ENCODE measurements at places on chromosomes 1 and 21. TPM values are rescaled to one million over a fixed set of nuclear protein-coding genes. Genes with fewer than 3 reads are reported as not detected.

The MROH9 gene
- 0.05 TPM for total RNA-seq

The IER5 gene
- total RNA-seq = 14.8 TPM

DNA sequence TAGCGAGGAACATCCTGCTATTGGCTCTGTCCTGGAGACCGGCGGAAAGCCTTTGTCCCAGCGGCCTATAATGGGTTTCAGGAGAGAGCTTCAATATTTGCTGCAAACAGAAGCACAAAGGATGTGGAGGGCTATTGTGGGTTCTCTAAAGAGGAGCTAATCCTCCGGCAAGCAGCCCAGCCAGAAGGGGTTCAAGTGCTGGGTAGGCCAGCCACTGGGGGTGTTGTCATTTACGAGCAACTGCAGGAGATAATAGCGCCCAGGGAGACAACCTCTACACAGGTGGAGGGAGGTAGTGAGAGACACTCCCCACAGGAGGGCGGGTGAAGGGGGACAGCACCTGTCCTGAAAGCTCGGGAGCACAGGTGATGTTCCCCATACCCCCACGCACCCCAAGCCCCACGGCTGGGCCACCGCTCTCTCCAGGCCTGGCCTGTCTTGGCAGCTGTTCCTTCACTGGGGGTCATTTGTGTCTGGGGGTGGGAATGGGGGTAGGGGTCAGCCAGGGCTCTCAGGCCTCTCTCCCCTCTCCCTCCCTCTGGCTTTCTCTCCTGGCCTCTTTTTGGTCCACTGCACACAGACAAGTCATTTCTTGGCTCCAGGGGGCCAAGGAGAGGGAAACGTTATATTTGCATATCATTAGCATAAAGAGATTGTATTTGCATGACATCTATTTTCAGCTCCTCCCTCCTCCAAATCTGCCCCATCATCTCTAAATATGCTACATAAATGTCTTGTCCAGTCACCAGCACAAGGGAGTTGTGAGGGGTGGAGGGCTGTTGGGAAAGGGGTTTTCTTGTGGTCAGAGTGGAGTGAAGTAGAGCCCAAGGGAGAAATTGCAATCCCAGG lies 22.0 kb upstream of the SLC26A9 start:
- no peak overlapping the region for H3K27ac ChIP-seq
- no peaks in the 10 kb centered on the region for H3K36me3 ChIP-seq
- H3K4me3 ChIP-seq = no peak overlapping the region
- no peaks in the 10 kb centered on the region for H3K27me3 ChIP-seq
- DNase-seq = no peak

DNA sequence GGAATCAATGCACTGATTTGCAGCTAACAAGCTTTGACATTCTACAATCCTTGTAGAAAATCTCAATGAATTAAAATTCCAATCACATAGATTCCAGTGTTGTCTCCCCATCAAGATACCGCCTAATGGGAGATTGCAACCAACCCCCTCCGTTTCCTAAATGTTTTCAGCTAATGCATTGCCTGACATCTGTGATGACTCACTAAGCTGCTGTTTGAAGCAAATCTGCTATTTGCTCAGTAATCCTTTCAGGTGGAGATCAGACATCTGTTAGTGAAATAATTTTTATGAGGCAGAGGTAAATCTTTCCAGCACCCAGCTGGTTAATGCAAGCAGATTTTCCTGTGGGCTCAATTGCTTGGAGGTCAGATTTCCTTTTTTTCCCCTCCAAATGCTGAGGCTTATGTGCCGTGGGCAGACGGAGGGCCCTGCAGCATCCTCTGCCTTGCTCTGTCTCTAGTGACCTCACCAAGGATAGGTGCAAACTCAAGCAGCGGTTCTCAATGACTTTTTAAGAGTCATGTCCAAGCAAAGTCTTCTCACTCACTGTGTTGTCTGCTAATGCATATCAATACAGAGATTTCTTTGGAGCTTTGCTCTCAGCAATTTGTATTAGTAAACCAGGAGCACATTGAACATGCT lies 91.1 kb upstream of the RAB3GAP2 start:
- H3K27me3 ChIP-seq = no peaks in the 10 kb centered on the region
- DNase-seq = no peak
- no peaks in the 10 kb centered on the region for H3K4me1 ChIP-seq
- no peak overlapping the region for H3K27ac ChIP-seq

- H3K36me3 ChIP-seq = peaks cover 75% of the 10 kb centered on the region
- DNase-seq = no peak
- no peak overlapping the region for H3K27ac ChIP-seq
- H3K27me3 ChIP-seq = no peaks in the 10 kb centered on the region
- peaks cover 62% of the 10 kb centered on the region for H3K4me1 ChIP-seq
- H3K4me3 ChIP-seq = no peak overlapping the region
Observed at GRCh38 chr1:167440776-167441175, 77.6 kb downstream of the CD247 start.

DNA sequence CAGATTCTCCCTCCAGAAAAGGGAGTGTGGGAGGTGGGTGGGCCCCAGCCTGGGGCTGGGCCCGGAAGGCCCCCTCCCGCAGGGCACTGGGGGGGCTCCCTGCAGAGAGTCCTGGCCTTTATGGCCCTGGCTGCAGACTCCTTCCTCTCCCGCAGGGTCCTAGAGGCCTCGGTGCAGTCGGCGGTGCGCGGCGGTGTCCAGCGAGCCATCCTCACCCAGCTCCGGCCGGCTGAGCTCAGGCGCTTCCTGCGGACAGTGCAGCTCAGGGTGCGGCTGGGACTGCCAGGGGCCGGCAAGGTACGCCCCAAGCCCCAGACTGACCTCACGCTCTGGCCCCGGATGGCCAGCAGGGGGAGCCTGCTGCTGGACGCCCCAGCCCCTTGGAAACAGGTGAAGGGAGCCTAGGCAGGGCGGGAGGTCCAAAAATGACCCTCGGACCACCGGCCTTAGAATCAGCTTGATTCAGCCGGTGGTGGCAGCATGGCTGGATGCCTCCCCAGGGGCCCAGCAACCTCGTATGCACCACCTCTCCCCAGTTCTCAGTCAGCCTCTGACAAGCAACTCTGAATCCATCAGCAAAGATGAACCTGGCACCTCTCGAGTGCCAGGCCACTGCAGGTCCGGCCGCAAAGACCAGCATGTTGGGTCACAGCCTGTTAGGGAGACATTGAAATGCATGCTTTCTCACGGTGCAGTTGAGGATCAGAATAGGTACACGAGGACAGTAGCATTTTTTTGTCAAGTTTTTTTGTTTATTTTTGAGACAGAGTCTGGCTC lies 20.6 kb downstream of the MTHFR start:
- DNase-seq = no peak
- no peak overlapping the region for H3K27ac ChIP-seq
- H3K4me1 ChIP-seq = peaks cover 14% of the 10 kb centered on the region
- H3K27me3 ChIP-seq = no peaks in the 10 kb centered on the region

GRCh38 chr1:244083383-244083943 lies 32.4 kb downstream of the ZBTB18 start:
- no peak overlapping the region for H3K27ac ChIP-seq
- no peak for DNase-seq
- H3K27me3 ChIP-seq = peaks cover 4% of the 10 kb centered on the region
- H3K36me3 ChIP-seq = no peaks in the 10 kb centered on the region
- H3K4me3 ChIP-seq = no peak overlapping the region

DNA sequence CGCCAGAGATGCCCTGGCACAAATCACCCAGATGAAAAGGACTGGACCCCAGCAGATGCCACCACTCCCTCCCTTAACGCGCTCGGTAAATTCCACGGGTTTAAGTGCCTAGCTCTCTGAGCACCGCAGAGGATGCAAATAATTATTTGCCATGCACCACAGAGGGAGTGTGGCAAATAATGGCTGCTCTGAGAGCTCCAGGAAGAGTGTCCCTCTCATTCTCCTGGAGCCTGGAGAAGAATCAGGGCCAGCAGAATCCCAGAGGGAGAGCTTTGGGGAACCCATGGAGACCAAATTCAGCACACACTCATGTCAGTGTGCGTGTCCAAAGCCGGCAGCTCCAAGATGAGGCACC lies 667 bp downstream of the HHIPL2 start:
- H3K36me3 ChIP-seq = no peaks in the 10 kb centered on the region
- no peak for DNase-seq
- no peaks in the 10 kb centered on the region for H3K4me1 ChIP-seq
- H3K4me3 ChIP-seq = no peak overlapping the region
- no peaks in the 10 kb centered on the region for H3K27me3 ChIP-seq

All from thymus (tissue), 14 donors.